ENCODE measurements at places on chromosomes 6 and 20.

DNA sequence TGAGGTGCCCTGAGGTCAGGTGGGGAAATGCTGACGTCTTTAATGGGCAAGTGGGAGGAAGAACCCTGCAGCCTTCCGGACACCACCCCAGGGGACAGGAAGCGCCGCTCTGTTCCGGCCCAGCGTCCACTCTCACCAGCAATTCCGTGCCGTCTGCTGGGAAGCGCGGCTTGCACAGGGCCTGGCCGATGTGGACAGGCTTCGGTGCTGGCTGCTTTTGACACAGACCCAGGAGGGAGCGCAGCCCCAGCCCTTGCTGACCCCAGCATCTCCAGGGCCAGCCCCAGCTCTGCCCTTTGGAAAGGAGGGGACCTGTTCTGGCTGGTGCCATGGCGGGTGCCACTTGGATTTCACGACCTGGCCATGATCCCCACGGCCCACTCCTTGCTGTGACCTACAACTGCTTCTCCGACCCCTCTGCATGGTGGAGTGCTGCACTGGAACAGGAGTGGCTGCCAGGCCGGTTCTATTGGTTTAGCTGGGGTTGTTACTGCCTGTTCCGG lies 123.2 kb downstream of the DLL1 start:
- no peak for DNase-seq

GRCh38 chr6:131125431-131125830 lies 9.8 kb upstream of the AKAP7 start:
- no peak for DNase-seq

GRCh38 chr6:96520171-96521115 lies 1.2 kb upstream of the UFL1 start:
- DNase-seq, result no peak

- peak; percentile 67 for DNase-seq
Observed at GRCh38 chr20:32792316-32792715, 27.4 kb upstream of the MAPRE1 start.

DNA sequence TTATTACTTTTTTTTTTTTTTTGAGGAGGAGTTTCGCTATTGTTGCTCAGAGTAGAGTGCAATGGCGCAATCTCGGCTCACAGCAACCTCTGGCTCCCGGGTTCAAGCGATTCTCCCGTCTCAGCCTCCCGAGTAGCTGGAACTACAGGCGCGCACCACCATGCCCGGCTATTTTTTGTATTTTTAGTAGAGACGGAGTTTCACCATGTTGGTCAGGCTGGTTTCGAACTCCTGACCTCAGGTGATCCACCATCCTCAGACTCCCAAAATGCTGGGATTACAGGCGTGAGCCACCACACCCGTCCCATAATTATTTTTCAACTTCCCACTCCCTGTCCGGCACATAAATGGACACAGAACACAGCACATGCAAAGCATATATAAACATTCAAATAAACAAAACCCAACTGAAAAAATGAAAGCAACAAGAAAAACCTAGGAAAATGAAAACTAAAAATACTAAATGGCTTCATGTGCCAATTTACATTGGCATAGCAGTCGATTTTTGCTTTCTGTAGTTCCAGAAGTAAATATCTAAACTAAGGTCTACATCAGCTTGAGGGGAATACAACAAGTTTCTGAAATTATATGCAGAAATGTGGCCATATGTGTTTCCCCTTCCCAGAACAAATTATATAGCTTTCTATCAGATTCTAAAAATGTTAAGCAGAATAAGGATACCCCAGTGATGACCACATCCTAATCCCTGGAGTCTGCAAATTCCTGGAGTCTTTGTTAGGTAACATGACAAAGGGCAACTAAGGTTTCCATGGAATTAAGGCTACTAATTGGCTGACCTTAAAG lies 113.9 kb downstream of the HFE start:
- DNase-seq, result no peak

- DNase-seq, result no peak
Observed at GRCh38 chr6:136737871-136738691, 54.2 kb downstream of the MAP3K5 start.

DNA sequence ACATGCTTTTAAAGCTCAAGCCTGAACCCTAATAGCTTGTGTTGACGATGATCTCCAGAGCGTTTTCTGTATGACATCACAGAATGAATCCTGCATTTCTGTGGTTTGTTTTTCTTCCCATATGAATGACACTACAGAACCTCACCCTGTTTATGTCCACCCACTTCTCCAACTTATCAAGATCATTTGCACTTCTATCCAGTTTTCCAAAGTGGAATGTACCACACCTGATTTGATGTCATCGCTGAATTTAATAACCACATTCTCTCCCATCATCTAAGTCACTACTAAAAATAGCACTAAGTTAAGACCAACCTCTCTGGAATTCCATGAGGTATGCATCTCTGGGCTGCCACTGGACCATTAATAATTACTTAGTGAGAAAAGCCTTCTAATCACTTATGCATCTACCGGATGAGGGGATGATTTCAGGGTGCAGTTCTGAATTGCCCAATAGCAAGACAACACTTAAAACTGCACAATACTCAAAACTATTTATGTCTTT lies 33.3 kb upstream of the CITED2 start:
- DNase-seq, result no peak

DNA sequence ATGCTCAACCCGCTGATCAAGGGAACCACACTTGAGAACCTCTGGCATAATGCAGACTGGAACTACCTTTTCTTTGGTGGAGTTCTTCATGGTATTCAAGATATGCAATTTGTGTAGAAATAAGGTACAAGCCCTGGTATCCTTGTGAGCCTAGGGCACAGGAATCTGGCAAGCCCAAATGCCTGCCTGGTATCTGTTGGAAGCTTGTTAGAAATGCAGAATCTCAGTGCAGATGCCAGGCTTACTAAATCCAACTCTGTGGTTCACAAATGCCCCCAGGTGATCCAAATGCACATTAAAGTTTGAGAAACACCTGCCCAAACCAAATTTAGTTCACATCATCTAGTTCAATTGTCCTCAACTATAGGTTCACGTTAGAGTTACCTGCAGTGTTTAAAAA lies 159.8 kb upstream of the LAMP5 start:
- DNase-seq, result no peak

GRCh38 chr6:41021832-41022231 lies 17.2 kb downstream of the UNC5CL start:
- no peak for DNase-seq
